Stimulated activated CD4-positive, alpha-beta T cell treated with anti-CD3 and anti-CD28 coated beads, Interleukin-15, amount 100 ng/mL, for 1 hour (primary cell): ENCODE measurements at places on chromosomes 1 and 21.

DNA sequence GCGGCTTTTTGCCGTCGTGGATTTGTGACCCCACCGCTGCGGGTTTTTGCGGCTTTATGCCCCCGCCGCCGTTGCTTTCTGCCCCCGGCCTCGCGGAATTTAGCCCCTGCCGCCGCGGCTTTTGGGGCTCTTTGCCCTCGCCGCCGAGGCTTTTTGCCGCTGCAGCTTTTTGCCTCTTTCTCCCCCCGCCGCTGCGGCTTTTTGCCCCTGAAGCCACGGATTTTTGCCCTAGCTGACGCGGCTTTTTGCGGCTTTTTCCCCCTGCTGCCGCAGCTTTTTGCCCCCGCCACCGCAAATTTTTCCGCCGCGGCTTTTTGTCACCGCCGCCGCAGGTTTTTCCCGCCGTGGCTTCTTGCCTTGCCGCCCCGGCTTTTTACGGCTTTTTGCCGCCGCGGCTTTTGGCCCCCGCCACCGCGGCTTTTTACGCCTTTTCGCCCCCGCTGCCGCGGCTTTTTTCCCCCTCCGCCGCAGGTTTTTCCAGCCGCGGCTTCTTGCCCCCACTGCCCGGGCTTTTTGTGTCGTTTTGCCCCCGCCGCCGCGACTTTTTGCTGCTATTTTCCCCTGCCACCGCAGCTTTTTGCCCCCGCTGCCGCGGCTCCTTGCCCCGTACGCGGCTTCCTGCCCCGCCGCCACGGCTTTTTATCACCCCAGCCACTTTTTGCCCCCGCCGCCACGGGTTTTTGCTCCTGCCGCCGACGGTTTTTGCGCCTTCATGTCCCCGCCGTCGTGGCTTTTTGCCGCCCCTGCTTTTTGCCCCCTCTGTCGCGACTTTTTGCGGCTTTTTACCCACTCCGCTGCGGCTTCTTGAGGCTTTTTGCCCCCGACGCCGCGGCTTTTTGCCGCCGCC, 3933.6 kb downstream of the SRGAP2C start:
- DNase-seq = no peak

DNA sequence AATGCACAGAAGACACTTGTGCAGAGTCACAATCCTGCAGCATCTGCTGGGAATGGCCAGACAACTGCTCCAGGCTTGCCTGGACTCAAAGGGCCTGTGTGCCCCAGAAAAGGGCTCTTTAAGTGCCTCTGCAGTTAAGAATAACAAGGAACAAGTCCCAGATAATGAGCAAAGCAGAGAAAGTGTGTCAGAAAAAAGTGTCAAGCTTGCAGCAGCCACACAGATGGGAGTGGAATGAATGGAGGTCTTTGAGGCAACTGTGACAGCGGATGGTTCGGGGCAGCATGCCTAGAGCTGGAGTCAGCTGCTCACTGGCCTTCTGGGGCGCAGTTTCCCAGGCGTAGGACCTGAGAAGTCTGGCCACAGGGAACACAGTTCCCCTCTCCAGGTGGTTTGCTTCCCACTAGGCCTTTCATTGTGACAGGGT, 5.1 kb downstream of the PARP1 start:
- DNase-seq = no peak

DNA sequence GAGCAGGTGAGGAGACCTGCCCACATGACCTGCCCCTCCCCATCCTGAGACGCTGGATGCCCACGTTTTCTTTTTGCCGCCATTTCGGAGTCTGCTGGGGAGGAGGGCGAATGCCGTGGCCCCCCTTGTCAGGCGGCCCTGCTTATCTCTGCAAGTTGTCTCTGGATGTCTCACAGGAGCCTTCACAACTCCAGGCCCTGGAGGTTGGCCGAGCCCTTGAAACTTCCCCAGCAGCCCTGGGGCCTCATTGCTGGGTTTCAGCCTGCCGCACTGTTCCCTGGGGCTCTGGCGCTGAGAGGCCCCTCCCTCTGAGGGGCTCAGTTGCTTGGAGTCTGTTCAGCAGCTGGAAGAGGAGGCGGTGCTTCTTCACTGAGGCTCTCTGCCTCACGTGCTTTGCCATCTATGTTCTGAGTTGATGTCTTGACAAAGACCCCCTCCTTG, 29.8 kb upstream of the ZBTB21 start:
- no peak for DNase-seq

DNA sequence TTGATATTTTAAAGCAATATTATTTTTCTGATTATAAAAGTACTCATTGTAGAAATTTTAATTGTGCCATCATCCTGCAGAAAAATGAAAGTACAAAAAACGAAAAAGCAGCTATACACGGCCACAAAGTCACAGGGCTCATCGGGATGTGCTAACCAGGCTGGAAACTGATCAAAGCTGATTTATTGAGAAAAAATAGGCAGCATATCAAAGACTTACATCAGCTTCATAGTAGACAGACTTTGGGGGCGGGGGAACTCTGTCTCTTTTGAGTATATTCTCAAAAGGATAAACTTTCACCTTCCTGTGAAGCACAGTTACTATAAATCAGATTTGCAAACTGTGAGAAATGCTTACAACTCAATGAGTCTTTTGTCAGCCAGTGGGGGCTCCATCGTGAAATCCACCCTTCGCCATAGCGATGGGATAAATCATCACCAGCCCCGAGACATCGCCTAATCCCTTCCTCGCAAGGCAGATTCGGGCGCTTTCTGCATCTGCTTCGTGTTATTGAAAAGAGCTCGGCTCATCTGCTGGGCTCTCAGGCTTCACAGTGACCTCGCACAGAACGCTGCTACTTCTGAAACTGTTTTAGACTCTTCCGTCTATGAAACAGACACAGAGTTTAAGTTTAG, 69.2 kb upstream of the ERG start:
- no peak for DNase-seq

GRCh38 chr1:41493117-41493536, 8.6 kb upstream of the EDN2 start:
- no peak for DNase-seq

DNA sequence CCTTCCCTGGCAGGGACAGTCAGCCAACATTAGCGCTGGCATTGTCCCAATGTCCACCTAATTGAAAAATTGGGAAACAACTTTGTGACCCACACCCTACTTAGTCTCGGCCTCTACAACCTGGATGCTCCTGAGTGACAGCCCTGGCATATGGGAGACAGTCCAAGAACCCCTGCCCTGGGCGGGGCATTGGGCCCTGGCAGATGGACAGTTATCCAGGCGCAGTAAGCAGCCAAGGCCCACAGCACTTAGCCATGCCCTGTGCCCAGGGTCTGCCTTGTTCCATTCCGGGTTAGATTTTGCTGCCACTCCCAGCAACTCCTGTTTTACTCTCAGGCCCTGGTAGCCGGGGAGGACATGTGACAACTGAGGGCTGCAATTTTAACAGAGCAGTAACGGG, 50.3 kb downstream of the NFASC start:
- no peak for DNase-seq

DNA sequence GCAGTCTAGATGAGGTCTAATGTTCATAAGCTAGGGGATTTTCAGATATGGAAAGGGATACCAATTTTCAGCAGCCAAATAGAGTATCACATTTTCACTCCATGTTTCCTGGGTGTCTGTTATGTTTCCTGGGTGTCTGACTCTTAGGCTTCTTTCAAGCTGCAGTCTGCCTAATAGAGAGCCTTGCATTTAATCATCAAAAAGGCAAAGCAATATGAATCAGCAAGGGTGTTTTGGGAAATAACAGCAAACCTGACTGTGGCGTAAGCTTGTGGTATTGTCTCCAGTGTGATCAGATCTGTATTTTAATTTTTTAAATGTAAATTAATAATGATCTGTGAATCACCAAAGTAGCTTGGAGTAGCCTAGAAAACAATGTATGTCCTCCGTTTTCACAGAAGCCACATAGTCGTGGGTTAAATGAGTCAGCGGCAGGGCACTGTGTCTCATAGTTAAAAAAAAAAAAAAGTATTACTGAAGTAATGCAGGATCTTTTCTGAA, 10.4 kb downstream of the LGALS8 start:
- no peak for DNase-seq

GRCh38 chr1:220577926-220578325, 50.0 kb downstream of the MARK1 start:
- no peak for DNase-seq

- no peak for DNase-seq
Measured at GRCh38 chr1:112146201-112146715, 156.8 kb upstream of the KCND3 start.

GRCh38 chr1:115201598-115201997, 112.3 kb upstream of the TSPAN2 start:
- no peak for DNase-seq
